ENCODE measurements at places on chromosomes 2 and 18. TPM values are rescaled to one million over a fixed set of nuclear protein-coding genes. Genes with fewer than 3 reads are reported as not detected.

The C1GALT1C1L gene
- not detected for total RNA-seq

DNA sequence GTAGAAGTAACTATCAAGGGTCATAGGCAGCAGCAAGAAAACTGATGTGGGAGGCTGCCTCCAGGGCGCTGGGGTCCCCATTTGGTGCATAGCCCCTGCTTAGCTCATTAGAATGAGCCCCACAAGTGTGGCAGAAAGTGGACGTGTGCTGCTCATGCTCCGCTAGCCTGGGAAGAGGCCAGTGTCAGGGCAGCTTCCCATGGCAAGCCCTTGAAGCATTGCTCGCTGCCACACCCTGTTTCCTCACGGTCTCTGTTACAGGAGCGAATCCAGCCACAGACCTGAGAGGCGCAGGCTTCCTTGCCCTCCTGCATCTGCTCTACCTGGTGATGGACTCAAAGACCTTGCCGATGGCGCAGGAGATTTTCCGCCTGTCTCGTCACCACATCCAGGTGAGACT, 22.5 kb downstream of the ELMOD3 start:
- DNase-seq, result no peak

DNA sequence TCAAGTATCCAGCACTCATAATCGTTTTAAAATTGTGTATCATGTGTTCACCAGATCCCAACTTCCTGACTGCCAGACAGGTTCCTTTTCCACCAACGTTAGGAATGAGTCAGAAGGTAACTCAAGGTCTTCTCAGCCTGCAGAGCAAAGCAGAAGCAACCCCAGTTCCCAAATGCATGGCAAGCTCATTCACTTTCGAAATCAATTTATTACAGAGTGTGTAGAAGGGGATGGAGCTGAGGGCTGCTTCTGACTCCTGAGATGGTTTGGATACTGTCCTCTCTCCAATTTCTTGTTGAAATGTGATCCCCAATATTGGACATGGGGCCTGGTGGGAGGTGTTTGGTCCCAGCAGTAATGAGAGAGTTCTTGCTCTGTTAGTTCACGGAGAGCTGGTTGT, 114.5 kb downstream of the PIEZO2 start:
- DNase-seq, result no peak

The C1D gene
- 21.5 TPM for total RNA-seq

GRCh38 chr18:31042084-31042405, 497 bp downstream of the DSC3 start:
- DNase-seq, result no peak

The NPPC gene
- not detected for total RNA-seq

The RAX gene
- not detected for total RNA-seq

The HTR2B gene
- not detected for total RNA-seq

DNA sequence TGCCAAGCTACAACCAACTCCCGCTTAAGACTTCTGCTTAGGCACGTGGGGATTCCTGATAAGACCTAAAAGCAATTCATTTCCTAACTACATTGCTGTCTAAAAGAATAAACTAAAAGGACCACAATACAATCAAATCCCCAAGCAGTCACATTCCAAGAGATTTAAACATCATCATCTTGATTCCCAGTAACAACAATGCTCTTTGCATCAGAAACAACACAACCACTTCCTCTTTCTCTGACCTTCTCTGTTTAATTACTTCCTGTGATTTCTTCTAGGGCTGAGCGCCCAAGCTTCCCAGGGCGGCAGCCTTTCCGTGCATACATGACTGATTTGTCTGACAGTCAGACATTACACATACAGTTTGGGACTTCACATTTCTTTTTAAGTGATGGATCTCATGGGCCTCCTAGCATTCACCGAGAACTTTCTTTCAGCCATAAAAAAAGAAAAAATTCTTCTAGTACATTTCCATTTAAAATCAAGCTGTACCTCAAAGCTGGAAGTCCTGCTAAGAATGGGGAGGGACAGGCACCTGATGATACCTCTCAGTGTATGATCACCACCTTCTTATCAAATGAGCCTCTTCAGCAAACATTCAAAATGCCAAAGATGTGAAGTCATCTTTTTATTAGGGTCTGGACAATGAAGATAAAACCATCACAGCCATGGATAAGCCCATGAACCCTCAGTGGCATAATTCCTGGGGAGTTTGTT, 11.5 kb downstream of the SPRED2 start:
- no peak for DNase-seq

The DUSP2 gene
- 118 TPM for total RNA-seq

DNA sequence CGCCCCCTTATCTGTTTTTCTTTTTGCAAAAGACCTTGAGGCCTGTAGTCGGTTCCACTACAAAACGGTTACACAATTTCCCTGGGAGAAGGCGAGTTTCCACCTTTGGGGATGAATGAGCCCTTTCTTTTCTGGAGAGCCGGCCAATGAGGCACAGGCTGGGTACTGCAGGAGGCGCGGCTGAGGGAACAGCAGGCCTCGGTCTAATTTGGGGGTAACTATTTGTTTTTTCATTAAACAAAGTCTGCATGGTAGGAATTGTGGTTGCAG, 129.2 kb downstream of the MYCN start:
- no peak for DNase-seq

DNA sequence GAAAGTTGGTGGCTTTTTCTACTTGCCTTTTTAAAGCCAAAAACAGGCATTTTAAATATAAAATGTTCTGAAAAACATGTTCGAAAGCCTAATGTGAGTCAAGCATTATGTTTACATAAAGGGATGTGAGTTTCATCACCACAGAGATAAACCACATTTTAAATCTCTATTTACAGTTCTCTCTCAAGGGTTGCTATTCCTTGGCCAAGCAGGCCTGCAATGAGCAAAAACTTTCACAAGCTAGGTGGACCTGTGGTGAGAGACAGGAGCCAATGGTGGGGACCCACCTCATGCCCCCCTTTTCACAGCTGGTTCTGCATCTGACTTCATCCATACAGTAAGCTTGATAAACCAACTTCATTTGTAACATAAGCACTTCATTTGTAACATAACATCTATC, 65.1 kb downstream of the CUL3 start:
- no peak for DNase-seq

The TBR1 gene
- total RNA-seq, result 0.02 TPM

DNA sequence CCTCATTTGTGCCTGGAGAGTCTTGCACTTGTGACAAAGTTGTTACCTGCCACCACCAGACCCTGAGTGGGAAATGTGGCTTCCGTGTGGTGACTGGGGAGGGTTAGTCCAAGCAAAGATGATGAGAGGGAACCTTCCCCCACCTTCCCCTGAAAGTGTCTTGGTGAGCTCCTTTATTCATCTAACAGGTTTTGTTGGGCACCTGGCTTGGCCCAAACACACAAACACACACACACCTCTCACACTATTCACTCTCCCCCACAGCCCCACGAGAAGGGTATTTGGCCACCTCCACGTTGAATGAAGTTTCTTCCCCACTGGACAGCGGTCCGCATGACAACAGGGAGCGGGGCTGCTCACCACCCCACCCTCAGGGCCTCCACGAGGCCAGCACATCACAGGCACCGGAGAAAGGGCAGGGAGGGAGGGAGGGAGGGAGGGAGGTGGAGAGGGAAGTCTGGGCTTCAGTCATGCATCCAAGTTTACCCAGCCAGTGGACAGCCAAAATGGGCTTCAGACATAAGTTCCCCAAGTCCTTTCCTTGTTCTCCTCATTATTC, 1.4 kb downstream of the CIB4 start:
- DNase-seq, result no peak

DNA sequence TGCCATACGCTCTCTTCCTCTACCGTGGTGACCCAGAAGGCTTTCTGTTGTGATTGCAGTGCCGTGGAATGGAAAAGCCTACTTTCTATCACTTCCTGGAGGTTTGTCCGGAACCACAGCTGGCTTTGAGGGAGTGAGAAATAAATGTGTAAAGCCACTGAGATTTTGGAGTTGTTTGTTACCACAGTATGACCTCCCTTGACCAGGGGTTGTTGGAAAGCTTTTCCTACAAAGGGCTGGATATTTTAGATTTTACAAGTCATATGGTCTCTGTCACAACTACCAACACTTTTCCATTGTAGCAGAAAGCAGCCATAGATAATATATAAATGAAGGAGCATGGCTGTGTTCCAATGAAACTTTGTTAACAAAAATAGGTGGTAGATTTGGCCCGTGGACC, 70.3 kb downstream of the VAPA start:
- no peak for DNase-seq

The TTC32 gene
- total RNA-seq, result 22.8 TPM

DNA sequence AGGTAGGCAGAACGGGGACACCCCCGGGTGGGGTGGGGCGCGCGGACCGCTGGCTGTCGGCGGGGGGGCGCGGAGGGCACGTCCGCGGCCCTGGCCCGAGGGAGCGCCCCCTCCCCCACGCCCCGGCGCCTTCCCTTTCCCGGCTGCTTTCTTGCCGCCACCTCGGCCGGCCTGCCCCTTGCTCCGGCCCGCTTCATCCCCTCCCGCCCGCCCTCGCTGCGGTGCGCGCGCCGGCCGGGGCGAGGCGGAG, 443 bp downstream of the VAPA start:
- no peak for DNase-seq

GRCh38 chr2:229206548-229206947, 64.5 kb downstream of the PID1 start:
- no peak for DNase-seq

The IL1A gene
- 1.9 TPM for total RNA-seq

The CFAP53 gene
- total RNA-seq, result 0.27 TPM

DNA sequence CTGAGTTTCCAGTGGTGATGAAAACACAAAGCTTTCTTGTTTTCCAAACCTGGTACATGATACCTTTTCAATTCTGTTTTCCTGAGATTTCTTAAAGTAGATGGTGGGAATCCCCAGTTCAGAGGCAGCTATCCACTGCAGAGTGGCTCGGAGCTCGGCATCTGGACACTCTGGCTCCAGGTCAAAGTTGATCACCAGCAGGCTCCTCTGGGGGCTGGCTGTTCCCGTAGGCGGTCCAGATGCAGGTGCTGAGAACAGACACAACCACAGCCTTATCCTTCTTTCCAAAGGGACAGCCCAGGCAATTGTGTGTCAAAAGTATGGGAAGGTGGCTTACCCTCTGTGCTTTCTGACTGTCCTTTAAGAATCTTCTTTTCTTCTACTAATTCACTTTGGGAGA, 119.5 kb downstream of the DAW1 start:
- DNase-seq, result no peak

- DNase-seq, result no peak
Observed at GRCh38 chr2:207071820-207072219, 93.9 kb downstream of the KLF7 start.

The GCFC2 gene
- 27.5 TPM for total RNA-seq

DNA sequence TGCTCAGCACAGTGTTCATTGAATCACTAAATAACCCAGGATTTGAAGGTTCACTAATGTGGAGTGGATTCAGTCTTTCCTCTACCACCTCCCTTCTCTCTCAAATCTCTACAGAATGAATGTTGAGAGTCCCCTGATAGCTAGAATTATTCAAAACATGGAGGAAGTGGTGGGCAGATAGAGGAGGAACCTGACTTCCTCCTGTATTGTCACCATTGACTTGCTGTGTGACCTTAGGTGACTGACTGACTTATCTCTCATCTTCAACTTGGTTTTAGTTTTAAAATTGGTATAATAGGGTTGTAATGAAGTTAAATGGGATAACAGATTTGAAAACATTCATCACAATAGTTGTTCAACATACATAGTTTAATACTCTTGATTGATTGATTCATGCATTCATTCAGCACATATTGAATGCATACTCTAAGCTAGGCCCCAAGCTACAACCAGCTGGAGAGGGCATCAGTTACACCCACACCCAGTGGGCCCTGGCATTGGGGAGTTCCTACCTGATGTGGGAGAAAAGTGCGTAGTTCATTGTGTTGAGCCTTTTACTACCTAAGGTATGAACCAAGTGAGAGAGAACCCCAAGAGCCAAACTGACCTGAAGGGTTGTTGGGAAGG, 96.0 kb downstream of the WDR7 start:
- no peak for DNase-seq

GRCh38 chr2:178829299-178829960, 22.2 kb upstream of the TTN start:
- DNase-seq, result no peak

The PRSS56 gene
- not detected for total RNA-seq

DNA sequence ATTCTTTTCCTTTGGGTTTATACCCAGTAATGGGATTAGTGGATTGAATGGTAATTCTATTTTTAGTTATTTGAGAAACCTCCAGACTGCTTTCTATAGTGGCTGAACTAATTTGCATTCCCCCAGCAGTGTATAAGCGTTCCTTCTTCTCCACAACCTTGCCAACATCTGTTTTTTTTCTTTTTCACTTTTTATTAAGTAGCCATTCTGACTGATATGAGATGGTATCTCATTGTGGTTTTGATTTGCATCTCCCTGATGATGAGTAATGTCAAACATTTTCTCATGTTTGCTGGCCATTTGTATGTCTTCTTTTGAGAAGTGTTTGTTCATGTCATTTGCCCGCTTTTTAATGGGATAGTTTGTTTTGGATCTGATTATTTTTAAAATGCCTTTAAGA, 64.1 kb upstream of the MEIS1 start:
- no peak for DNase-seq

GRCh38 chr18:49899657-49900330, 86.5 kb upstream of the ACAA2 start:
- no peak for DNase-seq

The SFT2D3 gene
- 9.6 TPM for total RNA-seq

DNA sequence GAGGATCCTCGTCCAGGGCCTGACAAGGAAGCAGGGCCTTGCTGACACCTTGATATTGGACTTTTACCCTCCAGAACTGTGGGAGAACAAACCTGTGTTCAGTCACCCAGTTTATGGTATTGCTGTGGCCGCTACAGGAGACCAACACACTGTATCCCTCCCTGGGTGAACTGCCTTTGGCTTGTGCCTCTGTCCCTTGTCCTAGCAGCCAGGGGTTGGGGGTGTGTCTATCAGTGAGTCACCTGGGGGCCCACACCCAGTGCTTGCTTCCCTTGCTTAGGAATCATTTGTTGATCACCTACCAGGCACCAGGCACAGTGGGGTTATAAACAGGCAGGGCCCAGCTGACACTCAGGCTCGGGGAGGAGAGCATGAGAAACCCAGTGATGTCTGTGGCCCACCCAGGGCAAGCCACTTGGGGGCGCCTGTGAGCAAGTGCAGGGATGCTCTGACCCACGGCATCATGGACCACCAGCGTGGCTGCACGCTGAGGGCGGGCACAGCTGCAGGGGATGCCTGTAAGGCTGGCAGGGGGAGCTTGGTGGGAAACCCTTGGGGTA, 17.1 kb downstream of the TMEM185B start:
- no peak for DNase-seq

The SLC5A7 gene
- total RNA-seq, result not detected

The KLHL30 gene
- total RNA-seq, result not detected

DNA sequence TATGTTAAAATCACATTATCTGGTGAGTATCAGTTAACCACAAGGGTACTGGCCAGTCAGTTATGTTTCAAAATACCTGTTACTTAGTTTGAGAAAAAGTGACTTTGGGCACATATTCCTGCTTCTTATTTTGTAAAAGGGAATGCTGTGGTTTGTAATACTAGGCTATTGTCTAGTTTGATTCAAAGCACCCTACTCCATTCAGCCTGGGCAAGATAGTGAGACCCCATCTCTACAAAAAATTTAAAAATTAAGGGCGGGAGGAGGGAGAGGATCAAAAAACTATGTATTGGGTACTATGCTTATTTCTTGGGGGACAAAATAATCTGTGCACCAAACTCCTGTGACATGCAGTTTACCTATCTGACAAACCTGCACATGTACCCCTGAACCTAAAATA, 18.9 kb downstream of the MBD5 start:
- no peak for DNase-seq

The BCL2 gene
- 145 TPM for total RNA-seq

- no peak for DNase-seq
Observed at GRCh38 chr18:31624892-31625640, 33.4 kb downstream of the TTR start.
